ENCODE measurements at places on chromosomes 6 and 20.

DNA sequence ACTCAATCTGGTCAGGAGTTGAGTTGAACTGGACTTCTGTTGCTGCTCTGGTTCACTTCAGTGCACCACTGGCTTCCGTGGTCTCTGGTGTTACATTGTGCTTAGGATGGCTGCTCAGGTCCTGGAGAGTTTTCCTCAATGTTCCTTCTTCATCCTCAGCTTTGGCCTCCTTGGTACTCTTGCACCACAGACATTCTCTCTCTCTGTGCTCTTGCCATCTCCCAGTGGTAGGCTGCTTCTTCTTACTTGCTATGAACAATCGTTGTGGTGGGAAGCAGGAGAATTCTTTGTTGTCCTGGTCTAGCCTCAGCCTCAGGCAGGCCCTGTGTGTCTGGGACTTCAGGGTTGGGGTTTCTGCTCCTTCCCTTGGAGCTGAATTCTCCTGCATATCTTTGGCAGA is 14.5 kb upstream of the DUSP22 start:
- DNase-seq = no peak

DNA sequence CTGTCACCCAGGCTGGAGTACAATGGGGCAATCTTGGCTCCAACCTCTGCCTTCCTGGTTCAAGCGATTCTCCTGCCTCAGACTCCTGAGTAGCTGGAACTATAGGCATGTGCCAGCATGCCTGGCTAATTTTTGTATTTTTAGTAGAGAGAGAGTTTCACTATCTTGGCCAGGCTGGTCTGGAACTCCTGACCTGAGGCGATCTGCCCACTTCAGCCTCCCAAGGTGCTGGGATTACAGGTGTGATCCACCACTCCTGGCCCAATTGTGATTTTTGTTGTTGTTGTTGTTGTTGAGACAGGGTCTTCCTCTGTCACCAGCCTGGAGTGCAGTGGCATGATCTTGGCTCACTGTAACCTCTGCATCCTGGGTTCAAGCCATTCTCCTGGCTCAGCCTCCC is 69.3 kb downstream of the CBFA2T2 start:
- no peak for DNase-seq

DNA sequence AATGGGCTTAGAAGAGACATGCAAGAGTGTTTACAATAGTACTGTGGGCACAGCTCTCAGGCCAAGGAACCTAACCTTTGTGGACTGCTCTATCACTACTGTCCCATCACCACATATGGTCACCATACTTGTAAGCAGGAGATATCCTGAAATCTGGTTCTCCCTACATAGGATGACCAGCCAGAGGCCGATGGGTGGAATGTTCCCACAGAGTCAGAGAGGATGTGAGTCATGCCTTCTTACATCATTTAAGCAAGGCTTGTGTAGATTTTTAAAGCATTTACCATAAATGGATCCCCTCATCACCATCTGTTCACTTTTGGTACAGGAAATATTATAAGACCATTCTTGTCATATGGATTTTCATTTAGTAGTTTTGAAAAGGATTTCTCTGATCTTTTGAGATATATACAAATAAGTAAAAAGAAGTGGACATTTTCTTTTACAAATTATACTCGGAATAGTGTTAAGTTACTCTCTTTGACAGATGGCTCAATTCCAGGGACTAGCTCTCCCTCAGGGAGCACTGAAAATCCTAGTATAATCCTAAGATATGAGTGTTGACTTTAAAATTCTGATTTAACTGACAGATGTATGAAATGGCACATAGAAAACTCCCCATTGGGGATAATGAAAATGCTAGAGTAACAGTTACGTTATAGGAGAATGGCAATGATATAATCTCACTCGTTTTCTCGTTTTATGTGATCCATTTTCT is 6.6 kb downstream of the HTR1B start:
- DNase-seq = no peak

- DNase-seq = no peak
These were observed 1.3 kb downstream of the NKAIN2 start for GRCh38 chr6:123804787-123805540.

DNA sequence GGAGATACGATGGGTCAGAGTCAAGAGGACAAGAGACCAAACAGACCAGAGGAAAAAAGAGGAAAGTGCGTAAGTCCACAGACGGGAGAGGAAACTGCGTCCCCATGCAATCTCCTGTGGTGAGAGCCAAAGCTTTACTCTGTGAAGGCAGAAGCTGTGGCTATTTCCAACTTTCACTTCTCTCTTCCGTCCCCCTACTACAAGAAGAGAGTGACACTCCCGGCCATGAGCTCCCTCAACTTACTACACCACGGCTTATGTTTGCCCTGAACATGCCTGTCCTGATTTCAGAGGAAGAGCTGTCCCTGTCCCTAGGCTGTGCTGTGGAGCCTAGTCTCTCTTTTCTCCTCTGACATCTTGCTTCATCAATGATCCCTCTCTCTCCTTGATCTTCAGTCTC is 11.5 kb upstream of the SSR1 start:
- peak; percentile 34 for DNase-seq

DNA sequence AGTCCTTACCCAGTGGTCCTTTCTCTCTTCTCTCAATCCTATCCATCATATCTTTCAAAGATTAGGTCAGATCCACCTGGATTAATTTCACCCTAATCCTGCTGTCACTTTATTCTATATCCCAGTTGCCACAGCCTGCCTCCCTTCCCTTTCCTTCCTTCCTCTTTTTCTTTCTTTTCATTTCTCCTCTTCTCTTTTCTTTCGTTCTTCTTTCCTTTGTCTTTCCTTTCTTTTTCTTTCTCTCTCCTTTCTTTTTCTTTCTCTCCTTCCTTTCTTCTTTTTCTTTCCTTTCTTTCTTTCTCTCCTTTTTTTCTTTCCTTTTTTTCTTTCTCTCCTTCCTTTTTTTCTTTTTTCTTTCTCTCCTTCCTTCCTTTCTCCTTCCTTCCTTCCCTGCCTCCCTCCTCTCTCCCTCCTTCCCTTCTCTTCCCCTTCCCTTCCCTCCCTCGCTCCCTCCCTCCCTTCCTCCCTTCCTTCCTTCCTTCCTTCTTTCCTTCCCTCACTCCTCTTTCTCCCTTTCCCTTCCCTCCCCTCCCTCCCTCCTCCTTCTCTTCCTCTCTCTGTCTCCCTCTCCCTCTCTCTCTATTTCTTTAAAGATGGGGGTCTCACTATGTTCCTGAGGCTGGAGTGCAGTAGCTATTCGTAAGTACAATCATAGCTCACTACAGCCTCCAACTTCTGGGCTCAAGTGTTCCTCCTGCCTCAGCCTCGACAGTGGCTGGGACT is 15.1 kb upstream of the RPN2 start:
- DNase-seq = no peak

DNA sequence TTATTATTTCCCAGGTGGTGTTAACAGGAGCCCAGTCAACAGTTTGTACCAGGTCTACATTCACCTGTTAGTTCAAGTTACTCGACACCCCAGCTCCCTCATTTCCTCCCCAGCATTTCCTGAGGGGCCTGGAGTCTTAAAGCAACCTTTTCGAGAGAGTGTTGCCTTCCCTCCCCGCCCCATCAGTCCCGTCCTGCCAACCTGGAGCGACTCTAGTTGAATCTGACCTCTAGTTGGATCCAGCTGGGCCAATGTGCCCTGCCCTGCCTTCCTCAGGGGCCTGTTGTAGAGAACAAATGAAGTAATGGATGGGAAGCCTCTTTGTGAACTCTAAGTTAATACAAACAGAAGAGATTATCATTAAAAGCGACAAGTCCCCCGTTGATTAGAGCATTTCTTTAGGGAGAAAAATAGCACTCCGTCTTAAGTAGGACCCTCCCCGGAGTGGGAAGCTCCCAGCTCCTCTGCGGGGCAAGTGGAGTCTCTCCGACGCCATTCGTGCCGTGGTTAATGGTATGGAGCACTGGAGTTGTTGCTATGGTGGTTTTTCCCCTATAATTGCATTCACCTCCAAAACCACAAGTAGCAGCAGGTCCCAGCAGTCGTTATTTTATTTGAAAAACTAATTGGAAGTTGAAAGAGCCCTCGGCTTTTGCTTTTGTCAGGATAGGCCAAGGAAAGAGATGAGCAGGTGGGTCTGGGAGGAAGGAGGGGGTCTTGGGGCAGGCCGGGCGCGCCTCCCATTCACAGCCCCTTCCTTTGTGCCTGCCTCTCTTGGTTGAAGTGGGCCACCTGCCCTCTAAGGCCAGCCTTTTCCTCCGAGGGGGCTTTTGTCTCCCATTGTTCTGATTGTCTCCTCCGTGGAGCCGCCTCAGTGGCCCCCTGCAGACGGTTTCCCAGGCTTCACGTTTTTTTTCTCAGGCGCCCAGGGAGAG is 16.1 kb downstream of the GHRH start:
- DNase-seq = no peak

DNA sequence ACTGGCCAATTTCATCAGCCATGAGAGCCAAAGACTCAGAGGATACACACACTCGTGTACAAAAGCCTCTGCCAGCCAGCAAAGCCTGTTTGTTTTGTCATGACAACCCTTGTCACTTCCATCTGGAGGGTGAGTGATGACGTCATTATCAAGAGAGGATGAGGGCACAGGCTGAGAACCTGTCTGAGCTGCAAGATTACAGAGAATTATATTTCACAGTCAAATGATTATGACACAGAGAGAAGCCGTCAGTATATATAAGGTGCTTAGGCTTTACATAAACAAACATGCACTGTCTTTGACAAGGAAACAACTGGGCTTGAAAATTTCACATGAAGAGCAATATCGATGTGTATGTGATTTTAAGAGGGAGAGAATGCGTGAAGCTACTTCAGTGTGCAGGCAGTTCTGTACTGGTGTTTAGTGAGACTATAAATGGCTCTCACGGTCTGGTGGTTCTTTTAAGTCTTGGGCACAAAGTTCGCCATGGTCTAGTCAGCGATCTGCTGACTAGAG is 36.5 kb upstream of the BCLAF1 start:
- no peak for DNase-seq
